ENCODE measurements at places on chromosomes 1 and 21.

GRCh38 chr1:158400871-158401270 lies 1.6 kb upstream of the OR10T2 start:
- no peak for DNase-seq

DNA sequence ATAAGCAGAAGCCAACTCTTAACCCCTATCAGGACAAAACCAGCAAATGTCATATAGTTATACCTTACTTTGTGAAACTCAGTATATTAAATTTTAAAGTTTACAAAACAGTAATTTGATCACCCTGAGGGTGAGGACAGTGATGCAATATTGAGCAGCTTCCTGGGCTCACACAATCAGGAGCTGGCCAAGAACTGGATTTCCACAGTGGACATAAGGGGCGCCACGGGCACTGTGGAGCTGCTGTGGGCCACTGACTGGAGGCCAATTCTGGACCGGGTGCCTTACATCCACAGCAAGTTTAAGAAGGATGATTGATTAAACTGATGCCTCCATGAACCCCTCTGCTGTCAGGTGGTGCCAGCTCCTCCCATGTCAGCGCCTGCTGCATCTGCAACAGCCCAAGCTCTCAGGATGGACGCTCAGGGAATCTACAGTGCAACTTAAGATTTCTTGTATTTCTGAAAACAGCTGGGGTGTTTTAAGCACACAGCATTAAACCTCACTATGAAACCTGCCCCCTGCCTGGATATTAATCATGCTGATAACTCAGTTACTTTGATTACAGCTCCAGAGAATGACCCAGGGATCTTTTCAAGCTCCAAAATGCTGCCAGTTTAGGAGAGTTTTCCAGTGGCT lies 55.9 kb downstream of the TOR3A start:
- DNase-seq: no peak

- DNase-seq: no peak
Measured at GRCh38 chr1:70142075-70142474, 63.3 kb downstream of the LRRC40 start.

DNA sequence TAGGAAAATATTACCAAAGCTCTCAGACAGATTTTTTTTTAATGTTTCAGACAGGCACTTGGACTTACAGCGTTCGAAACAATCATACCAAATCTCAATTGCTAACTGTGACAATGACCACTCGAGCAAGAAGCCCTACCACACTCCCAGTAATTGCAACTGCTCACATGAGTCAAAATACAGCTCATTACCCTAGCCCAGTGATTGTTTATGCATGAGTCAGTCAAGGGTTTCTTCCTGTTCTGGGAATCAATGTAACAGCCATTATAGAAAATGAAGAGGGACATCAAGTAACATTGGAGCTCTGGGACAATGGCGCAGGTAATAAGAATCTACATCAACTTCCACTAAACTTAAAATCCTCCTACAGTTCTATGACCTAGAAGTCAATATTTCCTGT lies 56.1 kb upstream of the SH3GLB1 start:
- DNase-seq: no peak

- DNase-seq: no peak
Measured at GRCh38 chr1:38508232-38508631, 351.3 kb downstream of the RRAGC start.

DNA sequence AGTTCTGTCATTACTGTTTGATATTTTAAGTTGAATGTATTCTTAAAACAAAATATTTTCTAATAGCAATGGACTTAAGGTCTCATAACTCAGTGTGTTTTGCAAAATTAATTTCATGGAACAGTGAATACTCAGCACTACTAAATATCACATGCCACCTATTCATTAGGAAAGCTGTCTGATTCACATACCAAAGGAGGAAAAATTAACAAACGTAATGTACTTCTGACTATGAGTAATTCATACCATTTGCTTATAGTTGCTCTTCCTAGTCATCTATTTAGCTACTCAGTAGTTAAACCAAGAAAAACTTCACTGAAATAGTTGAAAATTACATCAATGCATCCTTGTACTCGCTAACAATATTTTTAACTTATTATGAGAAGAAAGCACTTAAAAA lies 35.2 kb downstream of the TP53BP2 start:
- DNase-seq: no peak

DNA sequence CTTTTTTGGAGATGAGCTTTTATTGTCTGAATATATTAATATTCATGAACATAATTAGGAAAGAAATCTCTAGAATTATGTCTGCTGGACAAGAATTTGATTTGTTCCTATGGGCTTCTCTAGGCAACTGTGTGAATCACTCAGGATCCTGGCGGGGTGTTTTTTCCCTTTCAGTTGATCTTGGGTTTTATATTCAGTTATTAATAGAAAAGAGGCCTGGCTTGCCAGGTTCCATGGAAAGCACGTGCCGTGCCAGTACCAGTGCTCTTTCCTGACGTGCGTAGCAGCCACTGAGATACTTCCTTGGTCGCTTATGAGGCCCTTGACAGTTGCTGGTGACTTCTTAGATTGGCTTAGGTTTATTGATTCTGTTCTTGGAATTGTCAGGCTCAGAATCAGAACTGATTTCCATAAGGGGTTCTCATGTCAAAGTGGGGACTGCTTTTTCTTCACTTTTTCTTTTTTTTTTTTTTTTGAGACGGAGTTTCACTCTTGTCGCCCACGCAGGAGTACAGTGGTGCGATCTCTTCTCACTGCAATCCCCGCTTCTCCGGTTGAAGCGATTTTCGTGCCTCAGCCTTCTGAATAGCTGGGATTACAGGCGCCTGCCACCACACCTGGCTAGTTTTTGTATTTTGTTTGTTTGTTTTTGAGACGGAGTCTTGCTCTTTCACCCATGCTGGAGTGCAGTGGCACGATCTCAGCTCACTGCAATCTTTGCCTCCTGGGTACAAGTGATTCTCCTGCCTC lies 48.7 kb upstream of the KIF1B start:
- no peak for DNase-seq

DNA sequence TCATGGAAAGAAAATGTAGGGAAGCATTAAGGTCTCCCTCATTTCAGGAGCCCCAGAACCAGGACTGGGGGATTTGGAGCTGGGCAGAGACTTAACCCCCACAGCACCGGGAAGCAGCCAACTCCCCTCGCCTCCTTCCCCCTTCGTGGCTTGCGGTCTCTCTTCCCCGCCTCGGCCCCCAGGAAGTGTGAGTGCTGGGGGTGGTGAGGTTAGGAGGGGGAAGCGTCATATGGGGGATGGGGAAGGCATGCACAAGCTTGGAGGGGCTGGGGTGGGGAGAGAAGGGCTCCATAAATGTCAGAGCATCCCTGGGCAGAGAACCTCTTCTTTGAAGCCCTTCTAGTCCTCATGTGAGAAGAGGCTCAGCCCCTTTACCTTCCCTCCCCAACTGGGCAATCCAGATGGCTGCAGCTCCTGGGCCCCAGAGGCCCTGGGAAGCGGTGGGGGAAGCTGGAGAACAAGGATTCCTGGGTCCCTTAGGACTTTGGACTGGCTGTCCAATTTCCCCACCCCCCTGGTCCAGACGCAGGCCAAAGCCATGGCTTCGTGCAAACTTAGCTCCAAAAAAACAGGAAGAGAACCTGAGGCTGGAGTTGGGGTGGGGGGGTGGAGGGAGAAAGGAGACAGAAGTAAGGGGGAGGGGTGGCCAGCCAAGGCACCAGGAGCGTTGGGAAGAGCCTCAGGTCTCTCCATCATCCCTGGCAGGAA lies 7.8 kb downstream of the ZBTB7B start:
- no peak for DNase-seq

GRCh38 chr1:10648689-10649516 lies 147.5 kb downstream of the CASZ1 start:
- no peak for DNase-seq

DNA sequence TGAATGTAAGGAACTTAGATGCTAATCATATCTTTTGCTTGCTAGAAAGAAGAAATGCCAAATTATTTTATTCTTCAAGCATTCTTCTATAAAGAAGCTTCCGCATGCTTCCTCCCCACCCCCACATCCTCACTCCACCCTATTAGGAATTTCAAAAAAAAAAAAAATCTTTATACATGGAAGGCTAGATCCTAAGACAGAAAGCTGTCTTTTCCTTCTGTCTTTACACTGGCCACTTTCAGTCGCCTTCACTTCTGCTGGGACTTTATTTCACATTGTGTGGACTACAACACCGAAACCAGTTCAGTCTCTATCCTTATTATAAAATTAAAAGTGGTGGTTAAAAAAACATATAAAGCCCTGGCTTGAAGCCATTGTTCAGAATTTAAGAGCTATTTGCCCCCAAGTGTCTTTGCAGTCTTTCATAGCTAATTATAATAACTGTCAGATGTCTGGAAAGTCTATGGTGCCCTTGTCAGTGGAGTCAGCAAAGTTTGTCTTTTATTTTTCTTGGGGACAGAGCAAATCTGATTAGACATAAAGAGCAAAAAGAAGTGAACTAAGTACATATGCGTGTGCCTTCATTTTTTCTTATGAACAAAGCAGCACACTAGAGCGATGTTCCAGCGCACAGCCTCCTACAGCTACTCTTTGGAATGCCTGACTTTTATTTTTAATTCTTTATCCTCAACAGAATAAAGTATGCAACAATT lies 297.7 kb downstream of the PTPRC start:
- DNase-seq: no peak

DNA sequence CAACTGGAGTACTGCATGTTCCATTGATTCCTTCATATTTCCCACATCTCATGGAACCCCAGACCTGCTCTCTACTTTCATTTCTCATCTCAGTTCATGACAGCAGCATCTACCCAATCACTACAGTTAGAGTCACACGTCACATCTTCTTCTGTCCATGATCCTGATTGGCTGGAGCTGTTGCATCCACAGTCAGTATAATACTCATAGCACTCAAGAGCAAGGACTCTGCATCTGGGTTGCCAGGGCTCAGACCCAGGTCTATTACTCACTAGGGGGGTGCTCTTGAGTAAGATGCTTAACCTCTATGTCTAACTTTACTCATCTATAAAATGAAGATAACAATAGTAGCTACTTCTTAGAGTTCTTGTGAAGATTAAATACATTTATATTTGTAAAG lies 4.4 kb upstream of the XPR1 start:
- DNase-seq: no peak

DNA sequence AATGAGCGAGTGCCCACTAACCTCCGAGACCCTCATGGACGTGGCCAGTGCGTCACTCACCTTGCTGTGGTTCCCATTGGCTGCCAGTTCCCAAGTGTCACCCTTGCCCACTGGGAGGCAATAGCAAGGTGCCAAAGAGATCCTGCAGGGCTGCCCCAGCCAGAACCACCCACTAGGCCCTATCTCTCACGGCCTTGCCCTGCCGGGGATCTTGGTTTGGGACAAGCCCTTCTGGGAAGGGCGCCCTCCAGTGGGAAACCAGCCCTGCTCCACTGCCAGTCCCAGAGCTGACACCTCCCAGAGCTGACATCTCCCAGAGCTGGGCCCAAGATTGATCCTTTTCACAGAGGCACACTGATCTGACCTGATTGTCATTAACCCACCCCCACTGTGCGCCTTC lies 2.1 kb upstream of the SELENON start:
- DNase-seq: no peak

- DNase-seq: no peak
Measured at GRCh38 chr1:95004013-95004412, 68.7 kb downstream of the ALG14 start.

- DNase-seq: no peak
Measured at GRCh38 chr21:43894206-43894577, 29.2 kb downstream of the AGPAT3 start.

DNA sequence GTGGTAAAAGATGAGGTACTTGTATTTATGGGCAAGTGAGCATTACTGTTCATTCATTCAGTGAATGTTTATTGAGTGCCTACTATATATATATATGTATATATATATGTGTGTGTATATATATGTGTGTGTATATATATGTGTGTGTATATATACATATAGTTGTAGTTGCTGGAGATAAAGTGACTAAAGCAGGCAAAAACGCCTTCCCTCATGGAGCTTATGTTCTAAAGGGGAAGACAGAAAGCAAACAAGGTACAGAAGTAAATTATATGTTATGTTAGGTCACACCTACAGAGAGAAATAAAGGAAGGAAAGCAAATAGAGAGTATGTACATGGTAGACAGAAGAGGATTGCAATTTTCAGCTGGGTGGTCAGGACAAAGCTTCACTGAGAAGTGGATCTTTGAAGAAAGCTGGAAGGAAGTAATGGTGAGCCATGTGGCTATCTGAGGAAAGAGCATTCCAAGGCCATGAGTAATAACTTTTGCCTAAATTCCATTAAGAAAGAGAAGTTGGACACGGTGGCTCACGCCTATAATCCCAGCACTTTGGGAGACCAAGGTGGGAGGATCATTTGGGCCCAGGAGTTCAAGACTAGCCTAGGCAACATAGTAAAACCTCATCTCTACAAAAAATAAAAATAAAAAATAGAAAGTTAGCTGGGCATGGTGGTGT lies 33.5 kb upstream of the KLF17 start:
- DNase-seq: no peak

DNA sequence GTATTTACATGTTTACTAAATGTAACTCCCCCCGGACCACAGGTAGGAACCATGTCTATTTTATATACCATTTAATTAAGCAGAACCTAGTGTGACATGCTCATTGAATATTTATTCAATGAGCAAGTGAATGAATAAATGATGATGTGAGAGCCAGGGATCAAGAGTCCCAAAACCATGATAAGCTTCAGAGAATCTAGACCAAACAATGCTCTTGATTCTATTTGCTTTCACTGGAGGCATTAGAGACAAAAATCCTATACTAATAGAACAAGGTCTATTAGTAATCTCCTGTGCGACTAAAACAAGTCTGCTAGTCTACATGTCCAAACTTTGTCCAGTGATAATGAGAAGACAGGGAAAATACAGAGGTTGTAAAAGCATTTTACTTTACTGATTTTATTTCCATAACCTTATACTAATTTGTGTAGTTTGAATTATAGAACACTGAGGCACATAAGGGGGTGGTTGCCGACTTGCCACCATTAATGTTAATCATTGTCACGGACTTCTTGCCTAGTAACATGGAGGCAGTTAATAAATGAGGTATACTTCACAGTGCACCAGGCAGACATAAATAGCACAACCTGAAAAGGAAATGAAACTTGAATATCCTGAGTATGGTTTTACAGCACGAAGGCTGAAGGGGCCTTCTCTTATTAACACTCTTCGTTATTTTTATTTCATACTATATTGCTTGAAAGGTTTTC lies 69.8 kb downstream of the TBX15 start:
- no peak for DNase-seq

DNA sequence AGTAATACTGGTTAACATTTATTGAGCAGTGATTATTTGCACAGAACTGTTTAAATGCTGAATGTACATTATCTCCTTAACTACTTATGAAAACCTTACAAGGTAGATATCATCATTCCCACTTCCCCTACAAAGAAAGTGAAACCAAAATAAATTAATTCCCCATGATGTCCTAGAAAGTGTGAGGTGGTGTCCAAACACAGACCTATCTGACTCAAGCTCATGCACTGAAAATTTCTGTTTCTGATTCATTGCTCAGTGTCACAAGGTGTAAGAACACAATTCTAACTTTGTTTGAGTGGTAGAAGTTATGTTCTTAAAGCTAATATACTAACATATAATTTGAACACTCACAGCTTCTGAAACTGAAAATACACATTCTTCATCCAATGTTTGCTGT lies 178.7 kb downstream of the MRPL39 start:
- no peak for DNase-seq
